Urinary bladder (tissue), 4 donors: ENCODE measurements at places on chromosomes 1 and 21.

DNA sequence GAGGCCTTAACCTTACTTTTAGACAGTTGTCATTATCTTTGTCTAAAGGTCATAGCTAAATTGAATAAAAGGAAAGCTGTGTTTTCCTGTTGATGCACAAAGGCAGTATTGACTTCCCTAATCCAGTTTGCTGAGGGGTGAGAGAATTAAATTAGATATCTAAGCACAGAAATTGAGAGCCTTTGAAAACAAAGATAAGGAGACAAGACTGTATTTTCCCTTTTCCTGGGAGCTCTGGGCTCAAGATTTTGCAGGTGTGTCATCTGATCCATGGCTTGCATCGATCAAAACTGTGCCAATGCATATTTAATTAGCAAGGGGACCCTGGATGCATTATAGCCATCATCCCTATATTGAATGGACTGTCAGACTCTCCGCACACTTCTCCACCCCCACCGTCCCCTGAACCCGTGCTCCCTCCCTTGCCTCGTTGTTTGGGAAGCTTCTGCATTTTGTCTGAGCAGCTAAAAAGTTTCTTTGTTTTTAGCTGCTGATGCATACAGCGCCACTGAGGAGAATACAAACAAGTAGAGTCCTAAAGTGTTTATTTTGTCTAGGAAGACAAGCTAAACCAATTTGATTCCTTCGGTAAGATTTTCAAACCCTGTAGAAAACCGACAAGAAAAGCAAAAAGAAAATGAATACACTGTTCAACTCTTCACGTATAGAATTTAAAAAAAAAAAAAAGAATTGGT lies 186.3 kb downstream of the NFIA start:
- no peak for DNase-seq

- DNase-seq = no peak
Observed at GRCh38 chr1:96772349-96772748, 50.8 kb downstream of the PTBP2 start.

DNA sequence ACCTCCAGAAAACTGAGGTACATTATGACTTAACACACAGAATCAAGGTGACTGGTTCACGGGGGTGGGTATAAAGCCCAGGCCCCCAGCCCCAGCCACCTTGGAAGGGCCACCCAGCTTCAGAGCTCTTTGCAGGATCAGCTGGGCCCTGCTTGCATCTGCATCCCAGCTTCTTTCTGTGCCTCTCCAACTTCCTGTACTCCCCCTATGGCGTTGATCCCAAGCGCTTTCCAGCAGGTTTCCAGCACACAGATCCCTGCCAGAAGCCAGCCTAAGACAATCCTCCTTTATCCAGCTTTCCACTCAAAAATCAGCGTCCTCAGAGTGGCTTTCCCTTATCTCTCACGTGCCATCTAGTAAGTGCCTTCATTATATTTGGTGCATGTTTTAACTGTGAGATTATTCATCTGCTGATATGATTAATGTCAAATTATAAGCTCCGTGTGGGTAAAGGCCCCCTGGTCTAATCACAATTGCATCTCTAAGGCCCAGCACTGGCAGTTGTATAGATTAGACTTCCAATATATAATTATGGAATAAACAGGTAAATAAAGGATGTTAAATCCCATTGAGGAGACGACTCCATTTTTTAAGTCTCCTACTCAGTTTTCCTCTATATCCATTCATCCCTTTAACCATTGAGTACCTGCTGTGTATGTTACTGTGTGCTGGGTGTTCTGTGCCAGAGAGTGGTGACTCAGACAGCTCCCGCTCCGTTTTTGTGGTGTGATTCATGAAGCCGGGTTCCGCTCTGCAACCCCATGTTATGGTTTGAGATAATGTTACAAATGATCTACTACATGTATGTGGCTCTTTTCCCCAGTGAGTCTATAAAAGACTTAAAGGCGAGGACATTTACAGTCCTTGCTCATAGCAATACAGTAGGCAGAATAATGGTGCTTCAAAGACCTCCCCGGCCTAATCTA lies 387.6 kb downstream of the PCP4 start:
- DNase-seq = peak; percentile 35

- no peak for DNase-seq
Observed at GRCh38 chr1:200290010-200290685, 119.7 kb downstream of the ZNF281 start.

- no peak for DNase-seq
Observed at GRCh38 chr21:41170442-41170841, 2.5 kb downstream of the BACE2 start.

- DNase-seq = no peak
Observed at GRCh38 chr1:116766616-116767469, 12.6 kb downstream of the CD2 start.

DNA sequence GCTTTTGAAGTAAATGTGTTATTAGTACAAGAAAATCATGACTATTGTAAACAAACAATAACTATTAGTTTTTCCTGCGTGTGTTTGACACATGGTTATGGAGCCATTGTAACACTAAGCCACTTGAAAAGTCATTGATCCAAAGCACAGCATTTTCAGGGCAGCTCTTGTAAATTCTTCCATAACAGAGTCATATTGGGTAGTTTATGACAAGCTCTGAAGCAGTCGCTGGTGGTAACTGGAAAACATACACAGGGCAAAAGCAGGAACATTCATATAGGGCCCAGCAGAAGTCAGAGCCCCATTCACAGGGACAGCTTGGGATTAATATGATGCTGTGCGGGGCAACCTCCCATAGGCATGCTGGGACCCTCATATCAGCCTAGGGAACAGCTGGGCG lies 483.2 kb upstream of the PTBP2 start:
- DNase-seq = no peak

DNA sequence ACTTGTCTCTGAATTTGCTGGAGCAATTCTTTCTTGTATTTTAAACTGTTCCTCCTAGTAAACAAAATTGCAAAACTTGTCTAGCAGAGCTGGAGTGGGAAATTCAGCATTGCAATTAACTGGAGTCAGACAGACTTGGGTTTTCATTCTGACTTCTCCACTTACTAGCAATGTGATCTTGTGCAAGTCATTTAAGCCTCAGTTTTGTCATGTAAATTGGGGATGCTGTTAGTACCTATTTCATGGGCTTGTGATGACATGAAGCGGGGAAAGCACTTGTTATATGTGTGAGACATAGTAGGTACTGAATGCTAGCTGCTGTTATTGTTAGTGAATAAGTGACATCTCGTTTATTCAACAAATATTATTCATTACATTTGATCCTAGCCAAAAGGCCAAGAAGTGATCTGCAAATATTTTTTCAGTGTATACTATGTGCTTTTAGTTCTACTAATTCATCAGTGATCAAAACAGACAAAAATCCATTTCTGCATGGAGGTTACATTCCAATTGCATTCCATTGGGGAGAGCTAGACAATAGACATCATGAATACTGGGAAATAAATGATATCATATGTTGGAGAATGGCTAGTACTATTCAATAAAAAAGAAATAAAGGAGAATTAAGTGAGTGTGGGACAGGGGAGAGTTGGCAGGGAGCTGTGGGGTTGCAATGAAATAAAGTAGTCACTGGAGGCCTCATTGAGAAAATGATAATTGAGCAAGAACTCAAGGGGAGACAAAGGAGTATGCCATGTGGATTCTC lies 47.1 kb downstream of the CACHD1 start:
- no peak for DNase-seq

DNA sequence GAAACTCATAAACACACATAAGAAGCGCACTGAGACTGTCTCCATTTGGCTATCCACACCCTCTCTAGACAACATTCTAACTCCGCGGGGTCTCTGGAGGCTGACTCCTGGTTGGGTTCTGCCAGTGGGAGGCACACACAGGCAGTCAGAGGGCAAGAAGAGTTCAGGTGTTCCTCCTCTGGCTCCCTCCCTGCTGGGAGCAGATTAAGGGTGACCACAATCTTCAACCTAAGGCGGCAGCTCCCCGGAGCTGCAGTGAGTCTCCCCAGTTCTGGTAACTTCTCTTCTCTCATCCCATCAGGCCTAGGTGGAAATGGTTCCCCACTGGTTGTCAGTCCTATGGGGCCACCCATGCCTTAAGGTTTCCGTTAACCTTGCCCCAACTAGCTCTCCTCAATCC lies 7.4 kb upstream of the TENT5C start:
- no peak for DNase-seq

GRCh38 chr1:113217447-113218208 lies 144.6 kb downstream of the LRIG2 start:
- no peak for DNase-seq

- DNase-seq = no peak
Observed at GRCh38 chr1:147168626-147169058, 3.6 kb downstream of the PRKAB2 start.

DNA sequence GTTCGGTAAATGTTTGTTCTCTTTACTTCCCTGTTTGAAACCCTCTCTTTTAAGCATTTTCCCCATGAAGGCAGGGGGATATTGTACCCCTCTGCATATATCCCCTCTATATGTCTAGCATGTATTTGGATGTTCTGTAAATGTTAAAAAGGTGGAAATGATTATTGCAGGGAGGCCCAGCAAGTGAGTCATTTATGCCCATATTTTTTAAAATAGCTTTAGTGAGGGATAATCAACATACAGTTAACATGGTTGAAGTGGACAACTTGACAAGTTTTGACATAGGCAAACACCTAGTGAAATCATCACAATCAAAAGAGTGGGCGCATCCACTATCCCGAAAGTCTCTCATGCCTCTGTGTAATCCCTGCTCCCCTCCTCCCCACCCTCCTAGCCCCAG lies 20.8 kb upstream of the RGS16 start:
- DNase-seq = no peak

- DNase-seq = no peak
Observed at GRCh38 chr1:233496993-233497392, 116.9 kb upstream of the KCNK1 start.

- no peak for DNase-seq
Observed at GRCh38 chr1:114457675-114458236, 53.2 kb downstream of the TRIM33 start.

DNA sequence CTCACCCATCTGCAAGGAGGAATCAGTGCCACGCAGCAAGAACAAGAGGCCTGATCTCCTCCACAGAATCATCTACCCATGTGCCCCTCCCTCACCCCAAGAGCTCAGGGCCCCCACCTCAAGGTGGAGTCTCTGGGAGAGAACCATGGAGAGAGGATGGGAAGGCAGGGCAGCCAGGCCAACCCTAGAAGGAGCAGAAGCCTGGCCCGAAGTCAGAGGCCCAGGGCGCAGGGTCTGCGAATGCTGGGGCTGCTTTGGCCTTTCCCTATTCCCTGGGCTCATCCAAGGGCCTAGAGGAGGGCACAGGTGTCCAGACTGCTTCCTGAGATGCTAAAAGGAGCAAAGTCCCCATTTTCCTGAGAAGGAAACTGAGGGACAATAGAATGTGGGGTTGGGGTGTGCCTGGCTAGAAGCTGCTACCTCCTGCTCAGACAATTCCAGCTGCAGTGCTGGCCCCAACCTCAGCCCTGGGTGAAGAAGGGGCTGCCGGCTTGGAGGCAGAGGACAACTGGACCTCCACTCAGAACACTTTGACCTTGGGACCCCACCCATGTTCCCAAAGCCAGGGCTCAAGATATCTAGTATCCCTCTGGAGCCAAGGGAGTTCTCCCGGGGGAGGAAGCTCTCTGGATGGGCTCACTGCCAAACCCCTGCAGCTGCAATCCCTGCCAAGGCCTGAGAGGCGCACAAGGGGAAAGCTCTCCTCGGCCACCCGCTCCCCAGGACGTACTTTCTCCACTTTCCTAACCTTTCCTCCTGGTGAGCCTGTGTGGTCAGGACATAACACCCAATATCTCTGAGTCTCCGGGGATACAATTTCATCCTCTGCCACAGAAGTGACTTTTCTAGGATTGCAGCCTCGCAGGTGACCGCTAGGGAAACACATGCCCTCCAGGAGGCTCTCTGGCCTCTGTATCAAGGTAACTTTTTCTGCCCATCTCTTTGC lies 16.6 kb upstream of the LEMD1 start:
- peak; percentile 76 for DNase-seq

- DNase-seq = no peak
Observed at GRCh38 chr1:157199421-157199755, 61.2 kb upstream of the ETV3 start.

DNA sequence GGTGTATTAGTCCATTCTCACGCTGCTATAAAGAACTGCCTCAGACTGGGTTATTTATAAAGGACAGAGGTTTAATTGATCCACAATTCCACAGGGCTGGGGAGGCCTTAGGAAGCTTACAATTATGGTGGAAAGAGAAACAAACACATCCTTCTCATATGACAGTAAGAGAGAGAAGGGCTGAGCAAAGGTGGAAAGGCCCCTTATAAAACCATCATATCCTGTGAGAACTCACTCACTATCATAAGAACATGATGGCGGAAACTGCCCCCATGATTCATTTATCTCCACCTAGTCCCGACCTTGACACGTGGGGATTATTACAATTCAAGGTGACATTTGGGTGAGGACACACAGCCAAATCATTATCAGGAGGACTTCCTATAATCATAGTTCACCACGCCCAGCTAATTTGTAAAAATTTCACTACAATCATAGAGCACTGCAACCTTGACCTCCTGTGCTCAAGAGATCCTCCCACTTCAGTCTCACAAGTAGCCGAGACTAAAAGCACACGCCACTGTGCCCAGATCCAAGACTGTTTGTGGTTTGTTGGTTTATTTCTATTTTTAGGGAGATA lies 164.9 kb downstream of the RERE start:
- DNase-seq = no peak
